ENCODE measurements at places on chromosomes 4 and X.

GRCh38 chrX:154719132-154719675, 31.7 kb downstream of the GAB3 start:
- DNase-seq, result no peak

DNA sequence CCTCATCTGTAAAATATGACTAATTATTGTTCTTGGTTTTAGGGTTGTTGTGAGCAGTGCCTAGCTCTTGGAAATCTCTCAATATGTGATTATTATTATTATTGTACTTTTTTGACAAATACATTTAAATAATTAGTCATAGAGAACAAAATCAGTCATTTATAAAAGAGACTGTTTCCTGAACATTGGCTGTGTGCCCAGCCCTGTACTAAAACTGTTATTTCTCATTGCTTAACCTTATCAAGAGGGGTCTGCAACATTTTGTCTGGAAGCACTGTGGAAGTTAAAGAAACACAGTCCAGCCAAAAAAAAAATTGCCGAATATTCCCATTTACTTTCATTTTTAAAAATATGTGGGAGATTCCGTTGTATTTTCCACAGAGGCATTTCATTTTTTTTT, 989.2 kb upstream of the SLIT2 start:
- DNase-seq, result no peak

- DNase-seq, result no peak
Measured at GRCh38 chrX:16643176-16643575, 6.8 kb upstream of the S100G start.

DNA sequence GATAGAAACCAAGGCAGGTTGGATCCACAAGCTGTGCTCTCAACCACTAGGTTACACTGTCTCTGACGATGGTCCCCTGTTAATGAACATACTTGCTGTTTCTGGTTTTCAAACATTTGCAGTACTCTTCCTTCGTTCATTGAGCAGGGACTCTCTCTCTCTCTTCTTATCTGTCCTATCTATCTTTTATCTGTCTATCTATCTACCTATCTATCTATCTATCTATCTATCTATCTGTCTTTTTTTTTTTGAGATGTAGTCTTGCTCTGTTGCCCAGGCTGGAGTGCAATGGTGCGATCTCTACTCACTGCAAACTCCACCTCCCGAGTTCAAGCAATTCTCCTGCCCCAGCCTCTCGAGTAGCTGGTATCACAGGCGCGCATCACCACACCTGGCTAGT, 9.4 kb upstream of the CT47C1 start:
- DNase-seq, result no peak

DNA sequence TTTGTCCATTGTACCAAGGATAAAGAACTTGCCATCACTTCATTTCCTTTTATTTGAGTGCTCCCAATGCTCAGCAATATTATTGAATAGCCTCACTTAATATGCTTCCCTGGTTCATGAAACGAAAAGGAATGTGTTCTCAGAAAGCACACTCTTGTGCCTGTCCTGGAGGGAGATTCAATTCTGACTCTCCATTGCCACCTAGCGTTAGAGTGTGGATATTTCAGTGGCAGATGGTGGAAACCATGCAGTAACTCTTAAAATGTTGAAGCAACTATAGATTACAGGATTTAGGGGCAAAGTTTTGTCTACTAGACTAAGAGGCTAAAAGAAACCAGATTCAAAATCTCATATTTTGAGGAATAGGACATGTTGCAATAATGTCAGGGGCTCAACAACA, 36.0 kb downstream of the GAB3 start:
- peak; percentile 52 for DNase-seq

- peak; percentile 18 for DNase-seq
Measured at GRCh38 chr4:17385403-17385802, 126.5 kb downstream of the QDPR start.

- no peak for DNase-seq
Measured at GRCh38 chr4:1492651-1493539, 86.7 kb upstream of the NKX1-1 start.

DNA sequence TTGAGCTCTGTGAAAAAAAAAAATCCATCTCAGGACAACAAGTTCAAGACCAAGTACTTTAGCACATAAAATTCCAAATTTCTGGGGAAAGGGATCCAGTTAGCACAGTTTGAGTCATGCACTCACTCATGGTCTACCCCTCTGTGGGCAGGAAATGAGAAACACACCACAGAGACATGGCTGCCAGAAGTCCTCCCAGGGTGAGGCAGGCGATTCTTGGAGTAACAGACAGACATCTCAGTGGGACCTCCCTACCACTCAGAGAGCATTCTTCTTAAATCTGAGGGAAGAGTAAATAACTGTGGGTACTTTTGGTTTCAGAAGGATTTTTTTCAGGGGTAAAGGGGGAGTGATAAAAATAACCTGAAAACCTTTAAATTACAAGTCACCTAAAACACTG, 14.1 kb downstream of the CXCL1 start:
- peak; percentile 35 for DNase-seq

DNA sequence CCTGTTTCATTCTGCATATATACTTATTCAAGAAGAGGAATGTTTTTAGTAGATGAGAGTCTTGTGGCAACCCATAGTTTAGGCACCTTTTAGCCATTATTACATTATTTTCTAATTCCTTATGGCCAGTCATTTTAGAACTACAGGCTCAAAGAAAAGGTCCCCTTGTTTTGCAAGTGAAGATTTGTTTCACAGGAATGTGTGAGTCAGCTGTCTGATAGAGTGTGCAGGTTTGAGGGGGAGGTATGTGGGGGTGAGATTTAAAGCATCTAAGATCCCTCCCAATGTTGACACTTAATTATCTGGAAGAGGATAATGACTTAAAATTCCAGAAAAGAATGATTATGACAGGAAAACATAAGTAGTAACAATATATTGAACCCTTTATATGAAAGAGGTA, 495.6 kb downstream of the KCNIP4 start:
- DNase-seq, result peak; percentile 53

DNA sequence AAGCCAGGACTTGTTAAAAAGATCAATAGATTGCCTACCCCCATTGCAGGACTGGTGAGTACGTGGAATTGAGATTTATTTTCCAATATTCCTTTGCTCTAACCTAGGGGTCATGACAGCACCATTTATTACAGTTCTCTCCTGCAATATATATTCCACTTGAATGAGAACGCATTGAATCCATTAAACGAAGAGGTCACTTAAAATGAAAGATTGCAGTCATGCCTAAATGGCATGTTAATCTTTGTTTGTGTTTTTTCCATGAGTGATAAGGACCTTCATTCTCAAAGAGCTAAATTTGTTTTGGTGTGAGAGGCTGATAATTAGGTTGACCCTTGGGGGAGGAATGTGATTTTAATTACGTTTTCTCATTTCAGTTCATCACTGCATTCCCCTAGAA, 13.5 kb upstream of the LIMCH1 start:
- DNase-seq, result no peak

- DNase-seq, result peak; percentile 71
Measured at GRCh38 chrX:153474718-153475117, 4.3 kb upstream of the HAUS7 start.

- DNase-seq, result peak; percentile 2
Measured at GRCh38 chrX:149312988-149313387, 192.1 kb downstream of the IDS start.

DNA sequence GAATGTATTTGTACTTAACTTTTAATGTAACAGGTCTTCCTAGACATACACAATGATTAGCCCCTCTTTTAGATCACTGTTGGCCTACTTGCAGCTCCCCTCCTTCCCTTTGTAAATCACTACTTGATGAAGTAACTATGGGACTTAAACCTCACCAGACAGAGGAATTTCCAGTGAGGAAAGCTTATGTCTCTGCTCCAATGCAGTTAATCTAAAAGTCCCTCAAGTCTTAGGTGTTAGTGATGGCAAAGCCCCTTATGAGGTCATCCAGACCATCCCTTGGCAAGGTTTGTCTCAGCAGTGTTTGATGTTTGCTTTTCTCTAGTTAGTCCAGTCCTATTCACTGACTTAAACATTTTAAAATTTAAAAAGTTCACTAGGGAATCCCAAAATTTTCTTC, 877.3 kb upstream of the INTU start:
- DNase-seq, result no peak

- peak; percentile 20 for DNase-seq
Measured at GRCh38 chrX:120549483-120550452, 11.0 kb downstream of the CUL4B start.

DNA sequence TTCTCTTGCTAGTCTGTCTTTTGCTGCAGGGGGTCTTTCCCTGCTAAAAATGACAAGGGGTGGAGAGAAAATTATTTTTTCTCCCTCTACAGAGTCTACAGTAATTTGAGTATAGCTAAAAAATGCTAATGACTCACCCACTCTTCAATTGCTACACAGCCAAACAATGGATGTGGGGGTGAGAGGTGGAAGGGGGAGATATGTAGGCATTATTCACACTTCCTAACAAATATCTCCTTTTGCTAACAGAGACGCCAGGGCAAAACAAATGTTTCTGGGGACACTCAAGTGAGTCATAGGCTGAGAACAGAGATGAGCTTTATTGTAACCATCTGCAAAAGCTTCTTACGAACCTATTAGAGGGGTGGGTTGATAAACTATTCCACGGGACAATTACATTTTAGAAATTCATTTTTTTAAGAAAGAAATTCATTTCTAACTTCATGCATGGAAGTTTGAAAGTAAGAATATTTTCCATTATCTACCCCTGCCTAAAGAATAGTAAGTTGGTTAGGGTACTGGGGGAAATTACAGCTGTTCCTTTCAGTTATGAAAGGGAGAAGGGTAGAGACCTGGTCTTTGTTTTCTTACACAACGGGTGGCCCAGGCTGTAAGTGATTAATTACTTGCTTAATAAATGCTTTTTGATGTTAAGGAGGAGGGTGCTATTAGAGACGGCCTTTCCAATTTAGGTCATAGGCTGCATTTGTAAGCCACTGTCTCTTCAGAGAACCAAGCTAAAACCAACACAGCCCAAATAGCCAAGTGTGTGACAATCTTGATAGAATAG, 12.8 kb downstream of the SCD5 start:
- DNase-seq, result peak; percentile 78

DNA sequence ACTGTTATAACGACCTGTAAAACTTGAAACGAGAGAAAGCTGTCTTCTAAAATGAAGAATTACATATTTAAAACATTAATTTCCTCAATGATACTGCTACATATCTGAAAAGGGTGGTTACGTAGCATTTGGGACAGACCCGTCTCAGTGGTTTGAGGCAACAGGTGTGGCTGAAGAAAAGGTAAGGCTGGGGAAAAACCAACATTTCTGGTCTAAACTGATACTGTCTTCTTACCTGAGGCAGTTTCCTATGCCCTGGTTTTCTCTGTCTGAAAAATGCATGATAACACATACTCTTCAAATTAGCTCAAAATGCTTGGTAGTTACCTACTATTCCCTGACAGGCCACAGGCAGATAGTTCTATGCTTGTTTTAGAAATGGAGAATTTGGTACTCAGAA, 30.4 kb downstream of the PLS3 start:
- DNase-seq, result no peak

GRCh38 chr4:85909851-85910250, 434.9 kb downstream of the ARHGAP24 start:
- no peak for DNase-seq

DNA sequence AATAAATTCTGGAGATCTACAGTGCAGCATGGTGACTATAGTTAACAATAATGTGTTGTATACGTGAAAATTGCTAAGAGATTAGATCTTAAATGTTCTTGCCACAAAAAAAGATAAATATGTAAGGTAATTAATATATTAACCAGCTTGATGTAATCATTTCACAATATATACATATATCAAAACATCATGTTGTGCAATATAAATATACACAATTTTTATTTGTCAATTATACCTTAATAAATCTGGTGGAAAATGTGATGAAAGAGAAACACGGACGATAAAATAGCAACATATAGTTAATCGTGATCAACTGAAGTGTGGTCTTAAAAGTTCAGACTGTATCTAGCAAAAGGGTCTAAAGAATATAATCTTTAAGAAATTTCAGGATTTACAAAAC, 16.5 kb upstream of the NDNF start:
- no peak for DNase-seq

DNA sequence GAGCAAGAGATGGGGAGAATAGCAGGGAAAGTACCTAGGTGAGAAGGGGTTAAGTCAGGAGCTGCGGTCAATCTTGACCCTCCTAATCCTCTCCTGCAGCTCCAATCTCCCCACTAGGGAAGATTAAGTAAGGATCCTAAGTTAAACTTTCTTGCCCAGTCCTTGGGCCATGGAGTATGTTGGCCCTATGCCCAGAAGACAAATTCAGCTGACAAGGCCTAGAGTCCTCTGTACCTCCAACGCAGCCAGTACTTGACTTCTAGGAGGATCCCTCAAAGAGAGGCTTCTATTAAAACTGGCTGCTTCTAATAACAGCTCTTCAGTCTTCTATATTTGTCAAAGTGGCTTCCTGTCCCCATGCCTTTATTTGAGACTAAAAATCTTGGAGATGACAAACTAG, 1.4 kb downstream of the CLDN2 start:
- no peak for DNase-seq

GRCh38 chrX:21911481-21911880, 29.0 kb upstream of the SMS start:
- DNase-seq, result no peak

- DNase-seq, result no peak
Measured at GRCh38 chr4:7631288-7632014, 196.7 kb upstream of the PSAPL1 start.

GRCh38 chr4:3354455-3354811, 61.6 kb downstream of the RGS12 start:
- no peak for DNase-seq

- DNase-seq, result no peak
Measured at GRCh38 chr4:5654791-5655190, 53.6 kb downstream of the EVC2 start.

DNA sequence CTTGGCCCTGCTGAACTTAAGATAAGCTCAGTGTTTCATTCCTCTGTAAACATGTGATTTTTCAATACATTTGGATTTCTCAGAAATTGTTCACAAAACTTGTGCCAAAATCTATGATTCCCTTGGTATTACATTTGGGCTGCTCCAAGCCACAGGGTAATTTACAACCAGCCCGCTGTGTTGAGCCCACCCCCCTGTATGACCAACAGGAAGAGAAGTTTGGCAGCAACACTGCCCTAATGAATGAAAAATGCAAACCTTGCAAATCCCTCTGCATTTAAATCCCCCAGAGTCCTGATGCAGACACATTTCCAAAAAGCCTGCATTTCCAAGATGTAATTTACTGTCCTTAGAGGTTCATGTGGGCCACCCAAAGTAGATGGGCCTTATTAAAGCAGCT, 34.1 kb upstream of the GAB1 start:
- no peak for DNase-seq

DNA sequence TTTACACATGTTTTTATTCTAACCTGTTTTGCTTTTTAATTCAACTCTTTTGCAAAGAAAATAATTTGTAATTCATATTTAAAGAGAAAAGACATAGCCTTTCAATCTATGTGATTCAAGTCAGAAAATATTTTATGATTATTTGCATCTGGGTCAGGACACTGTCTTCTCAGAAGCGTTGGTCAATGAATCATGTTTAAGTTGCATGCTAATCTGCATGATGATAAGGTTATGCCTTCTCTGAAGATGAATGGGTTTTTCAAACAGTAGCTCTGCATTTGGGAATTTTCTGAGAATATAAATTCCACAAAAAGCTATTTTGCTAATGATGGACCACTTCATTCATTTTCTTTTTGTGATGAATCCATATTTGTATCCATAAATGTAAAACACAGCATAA, 282.5 kb downstream of the TMA16 start:
- DNase-seq, result no peak

GRCh38 chr4:41749631-41750039, 1.1 kb upstream of the PHOX2B start:
- no peak for DNase-seq

GRCh38 chrX:42117318-42117717, 194.0 kb upstream of the CASK start:
- no peak for DNase-seq

- no peak for DNase-seq
Measured at GRCh38 chr4:45576275-45576674, 547.6 kb downstream of the GABRG1 start.
